ENCODE measurements at places on chromosomes 3 and 15.

- DNase-seq: no peak
These were observed 404.4 kb upstream of the MDFIC2 start for GRCh38 chr3:70716832-70717231.

DNA sequence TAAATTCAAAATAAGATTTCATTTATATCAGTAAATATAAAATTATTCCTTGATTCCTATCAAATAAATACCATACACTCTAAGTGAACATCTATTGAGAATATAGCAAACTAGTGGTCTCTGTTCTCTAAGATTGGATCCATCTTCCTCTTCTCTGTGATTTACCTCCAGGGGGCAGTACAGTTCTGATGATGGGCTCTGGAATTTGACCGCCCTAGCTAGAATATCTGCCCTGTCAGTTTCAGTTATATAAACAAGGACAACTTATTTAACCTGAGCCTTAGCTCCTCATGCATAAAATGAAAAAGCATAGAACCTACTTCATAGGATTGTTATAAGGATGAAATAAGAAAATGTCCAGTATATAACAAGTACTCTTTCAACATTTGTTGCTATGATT, 171.1 kb upstream of the CCDC54 start:
- peak; percentile 10 for DNase-seq

- peak; percentile 82 for DNase-seq
These were observed at the start of gene MAP3K13 for GRCh38 chr3:185362850-185363661. Gene MAP3K13 (plus strand): TSS chr3:185363136. CDS start chr3:185428582, 65,446 bp downstream.

DNA sequence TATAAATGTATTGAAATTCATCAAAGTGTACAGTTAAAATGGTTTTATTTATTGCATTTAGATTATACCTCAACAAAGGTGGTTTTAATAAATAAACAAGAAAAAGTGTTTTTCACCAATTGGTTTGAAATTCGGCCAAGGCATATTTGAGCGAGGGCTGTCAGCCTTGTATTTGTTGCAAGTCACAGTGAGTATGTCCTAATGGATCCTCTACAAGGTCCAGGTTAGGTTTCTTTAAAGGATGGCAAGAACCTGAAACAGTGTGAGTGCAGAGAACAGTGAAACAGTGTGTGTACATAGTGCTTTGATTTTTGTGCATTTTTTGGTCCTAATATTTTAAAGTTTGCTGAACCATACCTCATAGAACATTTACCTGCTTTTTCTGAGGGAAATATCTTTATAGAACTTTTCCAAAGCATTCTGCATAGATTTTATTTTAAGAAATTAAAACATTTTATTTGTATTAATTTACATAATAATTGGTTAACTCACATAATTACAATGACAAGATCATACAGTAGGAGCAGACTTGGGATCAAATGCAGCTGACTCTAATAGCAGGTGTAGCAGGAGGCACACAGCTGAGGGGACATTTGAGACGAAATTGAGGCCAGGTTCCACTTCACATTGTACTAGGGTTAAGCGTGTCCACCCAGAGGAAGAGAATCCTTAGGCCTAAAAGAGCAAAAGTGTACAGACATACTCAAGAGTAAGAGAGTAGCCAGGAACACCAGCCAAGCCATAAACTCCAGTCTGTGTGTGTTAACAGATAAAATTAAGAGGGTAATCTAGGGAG, 428.8 kb upstream of the TPRG1 start:
- no peak for DNase-seq

- no peak for DNase-seq
These were observed 1.5 kb downstream of the UQCC5 start for GRCh38 chr3:52537726-52538421.

- no peak for DNase-seq
These were observed 6.5 kb upstream of the LZTFL1 start for GRCh38 chr3:45848392-45848791.

DNA sequence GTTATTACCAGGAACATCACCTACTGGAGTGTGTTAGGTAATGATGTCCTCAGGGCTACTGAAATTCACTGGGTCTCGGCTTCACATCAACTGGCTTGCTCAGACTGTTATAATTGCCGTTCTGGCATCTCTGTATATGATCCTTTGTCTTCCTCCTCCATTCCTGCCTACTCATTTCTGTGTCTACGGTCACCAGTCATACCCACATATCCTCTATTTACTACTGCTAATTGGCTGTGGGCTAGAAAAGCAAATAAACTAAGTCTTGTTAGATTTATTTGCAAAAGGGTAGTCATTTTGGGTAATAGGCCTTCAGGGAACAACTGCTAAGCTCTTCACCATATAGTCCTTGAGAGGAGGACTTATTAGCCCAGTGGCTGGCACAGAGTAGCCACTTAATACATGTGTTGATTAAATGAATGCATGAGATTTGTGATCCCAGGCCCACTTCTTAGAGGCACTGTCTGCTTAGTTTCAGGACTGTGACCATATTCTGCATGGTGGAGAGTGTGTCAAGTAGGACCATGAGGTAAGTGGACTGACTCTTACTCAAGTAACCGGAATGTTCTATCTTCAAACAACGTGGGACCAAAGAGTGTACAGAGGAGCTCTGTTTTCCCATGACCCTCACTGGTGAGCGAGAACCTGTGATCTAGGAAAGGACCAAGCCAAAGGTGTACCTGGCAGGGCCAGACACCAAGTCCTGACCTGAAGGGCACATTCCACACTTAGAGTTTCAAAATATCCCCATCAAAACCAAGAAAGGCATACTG, 13.2 kb downstream of the ZDHHC3 start:
- DNase-seq: no peak

- no peak for DNase-seq
These were observed 84.6 kb upstream of the DPH6 start for GRCh38 chr15:35630532-35630931.

DNA sequence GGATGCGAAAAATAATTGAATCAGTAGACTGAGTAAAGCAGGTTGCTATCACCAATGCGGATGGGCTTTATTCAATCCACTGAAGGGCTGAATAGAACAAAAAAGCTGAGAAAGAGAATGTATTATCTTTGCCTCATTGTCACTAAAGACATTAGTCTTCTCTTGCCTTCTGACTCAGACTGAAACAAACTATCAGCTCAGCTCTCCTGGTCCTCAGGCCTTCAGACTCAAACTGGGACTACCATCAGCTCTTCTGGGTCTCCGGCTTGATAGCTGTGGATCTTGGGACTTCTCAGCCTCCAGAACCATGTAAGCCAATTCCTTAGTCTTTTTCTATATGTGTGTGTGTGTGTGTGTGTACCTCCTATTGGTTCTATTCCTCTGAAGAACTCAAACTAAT, 12.6 kb downstream of the IFT57 start:
- no peak for DNase-seq

- DNase-seq: no peak
These were observed 33.6 kb upstream of the MTMR10 start for GRCh38 chr15:31024979-31025378.

DNA sequence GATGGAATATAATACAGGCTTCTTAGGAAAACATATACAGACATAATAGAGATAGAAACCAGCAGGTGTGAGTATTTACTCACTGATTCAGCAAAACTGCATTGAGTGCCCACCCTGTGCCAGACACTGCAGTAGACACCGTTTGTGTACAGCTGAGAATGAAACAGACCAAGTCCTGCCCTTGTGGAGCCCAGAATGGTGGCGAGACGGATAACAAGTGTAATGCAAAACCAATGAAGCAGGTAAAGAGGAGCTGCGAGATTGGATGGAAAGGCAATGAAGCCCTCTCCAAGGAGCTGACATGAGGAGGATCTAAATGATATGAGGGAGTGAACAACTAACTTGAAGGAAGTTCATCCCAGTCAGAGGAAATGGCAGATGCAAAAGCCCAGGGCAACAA, 256.4 kb downstream of the MEX3B start:
- no peak for DNase-seq

DNA sequence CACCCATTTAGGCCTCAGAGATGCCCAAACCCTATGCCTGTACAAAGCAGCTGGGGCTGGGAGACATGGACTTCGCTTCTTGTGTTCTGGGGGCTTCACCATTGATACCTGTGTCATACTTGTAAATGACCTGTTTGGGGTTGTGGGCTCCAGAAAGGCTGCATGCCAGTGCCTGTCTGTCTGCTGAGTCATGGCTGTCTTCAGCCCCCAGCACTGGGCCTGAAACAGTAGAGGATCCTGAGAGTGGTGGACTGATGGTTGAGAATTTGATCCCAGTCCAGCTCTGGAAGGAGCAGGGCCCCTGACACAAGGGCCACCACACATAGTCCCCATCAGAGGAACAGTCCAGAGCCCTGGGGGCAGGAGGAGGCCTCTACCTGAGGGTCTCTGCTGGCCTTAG, 24.6 kb upstream of the APEH start:
- no peak for DNase-seq

- DNase-seq: no peak
These were observed 389.4 kb downstream of the DIPK2A start for GRCh38 chr3:144361002-144361401.

DNA sequence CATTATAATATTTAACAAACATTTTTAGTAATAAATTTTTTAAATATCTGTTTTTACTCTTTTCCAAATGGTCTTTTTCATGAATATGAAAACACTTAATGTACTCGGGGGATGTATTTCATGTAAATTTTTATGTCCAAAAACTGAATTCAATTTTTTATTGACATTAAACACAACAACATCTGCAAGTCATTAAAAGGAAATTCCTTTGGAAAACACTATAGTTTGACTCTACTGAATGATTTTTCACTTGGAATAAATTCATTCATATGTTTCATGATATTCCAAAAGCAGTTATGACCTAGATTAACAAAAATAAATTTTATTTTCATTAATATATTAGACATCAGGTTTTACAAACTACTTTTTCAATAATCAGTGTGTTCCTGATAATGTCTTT, 239.8 kb upstream of the AGTR1 start:
- no peak for DNase-seq

DNA sequence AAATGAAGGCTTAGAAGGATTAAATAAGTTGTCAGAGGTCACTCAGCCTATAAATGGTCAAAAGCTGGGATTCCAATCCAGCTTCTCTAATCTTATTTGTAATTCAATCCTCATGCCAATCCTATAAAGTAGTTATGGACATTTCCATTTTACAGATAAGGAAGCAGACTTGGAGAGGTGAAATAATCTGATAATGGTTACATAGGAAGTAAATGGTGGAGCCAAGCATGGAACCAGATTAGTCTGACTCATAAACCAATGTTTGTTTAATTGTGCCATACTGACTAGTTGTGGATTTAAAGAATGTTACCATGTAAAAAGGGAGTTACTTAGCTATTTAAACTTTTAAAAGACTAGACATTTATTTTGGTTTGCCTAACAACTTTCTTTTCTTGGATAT, 59.7 kb downstream of the KCNAB1 start:
- DNase-seq: no peak

- no peak for DNase-seq
These were observed 32.9 kb upstream of the PIK3R4 start for GRCh38 chr3:130779486-130779885.

DNA sequence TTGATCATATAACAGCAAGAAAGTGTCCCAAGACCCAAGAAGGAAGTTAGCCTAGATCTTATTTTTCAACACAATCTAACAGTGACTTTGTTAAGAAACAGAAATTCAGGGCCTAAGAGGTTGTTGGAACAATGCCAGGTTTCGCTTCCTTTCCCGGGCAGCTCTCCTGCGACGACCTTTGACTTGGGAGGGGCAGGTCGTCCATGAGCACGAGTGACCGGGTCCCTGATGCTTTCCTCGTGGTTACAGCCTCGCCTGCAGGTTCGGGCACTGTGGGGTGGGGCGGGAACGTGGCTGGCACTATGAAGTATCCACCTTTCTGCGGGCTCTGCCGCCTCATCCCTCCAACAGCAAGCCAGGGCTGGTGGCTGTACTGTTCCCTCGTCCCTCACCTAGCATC, 90.1 kb upstream of the RGMA start:
- DNase-seq: no peak

DNA sequence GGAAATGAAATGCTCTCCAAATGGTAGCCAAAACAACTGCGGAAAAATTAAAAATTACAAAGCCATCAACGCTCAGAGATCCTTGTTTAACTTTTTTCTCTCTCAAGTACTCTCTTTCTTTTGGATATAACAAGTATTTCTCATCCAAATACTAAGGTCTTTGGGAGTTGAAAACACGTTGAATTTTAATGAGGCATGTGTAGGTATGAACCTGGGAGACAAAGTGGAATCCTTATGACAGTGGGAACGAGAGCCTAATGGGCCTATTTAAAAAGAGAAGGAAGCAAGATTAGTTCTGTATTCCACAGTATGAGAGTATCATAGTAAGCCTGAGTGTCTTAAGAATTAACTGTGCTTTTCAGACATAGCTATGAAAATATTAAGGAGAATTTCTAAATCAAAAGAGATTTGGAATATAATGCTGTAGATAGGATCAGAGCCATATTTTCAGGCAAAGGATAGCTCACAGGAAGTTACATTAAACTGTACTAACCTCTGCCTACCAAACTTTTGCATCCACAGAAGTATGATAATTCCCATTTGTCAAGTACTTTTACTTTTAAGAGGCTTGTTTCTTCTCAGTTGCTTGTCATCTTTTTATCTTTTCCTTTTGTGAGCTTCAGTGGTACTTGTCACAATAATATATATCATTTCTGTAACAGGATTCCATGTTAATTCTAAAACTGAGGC, 759 bp downstream of the CD96 start:
- DNase-seq: no peak

GRCh38 chr3:58242340-58242739, 4.7 kb downstream of the ABHD6 start:
- DNase-seq: no peak

DNA sequence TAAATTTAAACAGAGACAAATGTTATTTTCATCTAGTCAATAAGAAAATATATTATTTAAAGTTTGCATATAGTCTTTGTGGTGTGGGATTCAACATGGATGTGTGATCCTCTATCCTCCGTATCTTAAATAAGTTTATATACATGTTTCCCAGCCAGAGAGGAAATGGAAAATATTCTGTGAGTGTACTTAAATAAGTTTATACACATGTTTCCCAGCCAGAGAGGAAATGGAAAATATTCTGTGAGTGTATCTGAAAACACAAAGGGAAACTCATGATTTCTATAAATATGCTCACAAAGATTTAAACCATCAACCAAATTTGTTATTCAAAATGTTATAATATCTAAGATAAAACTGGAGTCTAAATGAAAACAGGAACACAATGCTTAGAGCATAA, 110.0 kb upstream of the MELTF start:
- no peak for DNase-seq

Data from GM13977 (cell line).